HFFc6 (cell line): ENCODE measurements at places on chromosomes 13 and 19.

DNA sequence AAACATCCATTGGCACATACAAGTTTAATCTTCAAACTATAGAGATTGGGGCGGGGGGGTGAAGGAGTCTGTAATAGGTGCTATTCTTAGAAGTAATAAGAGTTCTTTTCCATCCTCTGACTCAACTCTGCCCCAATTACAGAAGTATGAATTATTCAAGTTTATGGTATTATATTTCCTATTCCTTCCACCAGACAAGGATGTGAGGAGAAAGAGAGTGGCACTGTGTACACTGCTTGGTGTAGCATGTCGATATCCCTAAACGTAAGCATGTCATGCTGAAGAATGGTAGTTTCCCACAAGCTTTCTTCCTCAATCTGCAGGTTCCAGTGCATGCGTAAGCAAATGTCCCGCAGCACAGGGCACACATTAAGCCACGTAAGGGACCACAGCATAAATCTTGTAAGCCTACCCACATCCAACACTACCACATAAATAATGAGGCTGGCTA is 14.1 kb downstream of the BRD4 start:
- no peak for DNase-seq

- DNase-seq: peak; percentile 80
These were observed 9.1 kb downstream of the ZNF653 start for GRCh38 chr19:11496391-11497163.

- DNase-seq: no peak
These were observed 36.9 kb downstream of the PABPC3 start for GRCh38 chr13:25132751-25133390.

GRCh38 chr13:91236182-91236581 is 111.3 kb upstream of the MIR17HG start:
- no peak for DNase-seq

- DNase-seq: no peak
These were observed 70.1 kb downstream of the STK24 start for GRCh38 chr13:98506728-98507230.

DNA sequence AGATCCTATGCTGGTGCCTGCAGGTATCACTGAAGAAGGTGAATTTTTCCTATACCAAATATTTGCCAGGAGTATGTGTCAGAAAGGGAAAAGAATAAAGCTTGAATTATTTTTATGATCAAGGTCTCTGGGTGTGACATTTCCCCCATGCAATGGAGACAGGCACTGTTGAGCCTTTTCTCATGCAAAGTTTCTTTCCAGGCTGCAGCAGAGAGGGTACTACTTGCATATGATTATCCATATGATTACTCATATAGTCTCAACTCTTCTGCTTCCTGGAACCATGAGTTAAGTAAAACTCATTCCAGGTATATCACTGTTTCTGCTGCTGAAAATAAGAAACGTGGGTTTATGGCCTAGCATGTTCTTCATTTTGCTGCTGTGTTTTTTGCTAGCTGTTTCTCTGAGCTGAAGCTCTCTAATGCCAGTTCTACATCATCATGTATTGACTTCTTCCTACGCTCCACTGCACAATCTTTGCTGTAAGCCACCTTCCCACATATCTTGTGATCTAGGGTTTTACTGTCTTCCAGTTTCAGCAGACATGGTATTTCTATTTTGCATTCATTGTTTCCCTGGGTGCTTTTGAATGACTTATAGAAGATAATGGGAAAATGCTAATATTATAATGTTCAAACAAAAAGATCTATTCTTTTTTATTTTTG is 278.7 kb upstream of the GPC6 start:
- no peak for DNase-seq

DNA sequence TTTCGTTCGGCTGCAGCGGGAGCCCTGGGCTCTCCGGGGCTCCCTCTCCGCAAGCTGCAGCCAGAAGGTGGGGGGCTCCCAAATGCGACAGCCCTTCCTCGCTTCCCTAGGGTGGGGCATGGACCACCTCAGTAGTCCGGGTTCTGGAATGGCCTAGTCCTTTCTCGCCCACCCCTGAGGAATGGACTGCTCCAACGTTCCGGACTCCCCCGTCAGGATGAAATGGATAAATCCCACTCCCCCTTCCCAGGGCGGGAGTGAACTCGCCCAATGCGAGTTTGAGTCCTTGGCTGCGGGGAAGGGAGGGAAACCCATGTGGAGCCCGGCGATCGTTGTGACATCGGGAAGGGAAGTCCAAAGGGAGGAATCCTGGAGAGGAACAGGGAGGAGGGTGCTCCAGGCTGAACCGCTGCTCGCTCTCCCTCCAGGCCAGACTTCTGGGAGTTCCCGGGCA is 5.5 kb downstream of the HRC start:
- peak; percentile 66 for DNase-seq

GRCh38 chr19:6807291-6807690 is 34.8 kb downstream of the VAV1 start:
- no peak for DNase-seq

GRCh38 chr13:23946900-23947299 is 49.6 kb upstream of the C1QTNF9B start:
- DNase-seq: no peak

GRCh38 chr13:112715210-112715609 is 25.4 kb downstream of the ATP11A start:
- DNase-seq: no peak

GRCh38 chr19:11405846-11406643 is 13.1 kb downstream of the RGL3 start:
- no peak for DNase-seq

DNA sequence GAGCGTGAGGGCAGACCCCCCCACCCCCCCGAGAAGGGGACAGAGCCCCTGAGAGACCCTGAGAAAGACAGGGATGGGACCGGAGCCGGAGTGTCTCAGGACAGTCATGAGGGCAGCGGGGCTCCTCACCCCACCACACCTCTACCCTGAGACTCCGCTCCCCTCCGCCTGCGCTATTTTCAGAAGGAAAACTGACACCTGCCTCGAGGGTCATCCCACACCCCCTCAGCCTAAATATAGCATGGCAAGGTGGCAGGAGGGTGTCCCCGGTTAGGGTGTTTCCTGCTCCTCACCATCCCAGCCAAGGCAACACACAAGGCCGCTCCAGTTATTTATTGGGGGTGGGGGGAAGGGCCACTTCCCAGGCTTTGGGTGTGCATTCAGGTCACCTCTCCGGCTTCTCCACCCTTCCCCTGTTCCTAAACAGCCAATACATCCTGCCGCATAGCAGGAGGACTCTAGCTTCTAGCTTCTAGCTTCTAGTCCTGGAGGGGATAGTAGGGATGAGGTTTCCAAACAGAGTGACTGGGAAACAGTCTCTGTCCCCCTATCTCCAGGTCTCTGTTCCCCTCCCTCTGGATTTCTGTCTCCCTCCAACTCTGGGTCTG is 1.4 kb upstream of the NTF4 start:
- no peak for DNase-seq

GRCh38 chr13:42533336-42533591 is 40.7 kb upstream of the TNFSF11 start:
- no peak for DNase-seq

DNA sequence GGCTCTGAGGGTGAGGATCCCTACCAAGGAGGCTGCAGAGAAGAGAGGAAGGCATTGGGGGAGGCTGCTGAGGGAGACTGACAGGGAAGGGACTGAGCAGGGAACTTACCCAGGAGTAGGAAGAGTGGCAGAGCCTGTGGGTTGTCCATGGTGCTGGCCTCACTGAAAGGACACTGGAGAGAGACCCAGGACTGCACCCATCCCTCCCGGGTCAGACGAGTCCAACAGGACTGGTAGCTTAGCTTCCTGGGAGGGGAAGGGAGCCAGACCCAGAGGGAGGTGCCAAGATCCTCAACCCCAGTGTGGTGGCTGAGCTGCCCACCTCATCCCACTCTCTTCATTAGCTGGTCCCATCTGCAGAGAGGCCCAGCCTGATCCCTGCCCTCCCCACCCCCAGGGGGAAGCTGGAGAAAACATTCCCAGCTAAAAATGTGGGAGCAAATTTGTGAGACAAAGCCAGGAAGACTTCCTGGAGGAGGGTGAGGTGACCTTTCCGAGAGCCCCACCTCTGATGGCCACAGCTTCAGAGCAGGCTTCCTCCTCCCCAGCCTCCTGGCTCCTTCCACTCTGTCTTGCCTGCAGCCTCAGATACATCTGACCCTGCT is at the start of gene VSIG10L:
Gene VSIG10L (minus strand): TSS at position 164 of the 605 bp plus-strand sequence. CDS start 15 bp downstream, at position 149.
- DNase-seq: no peak

DNA sequence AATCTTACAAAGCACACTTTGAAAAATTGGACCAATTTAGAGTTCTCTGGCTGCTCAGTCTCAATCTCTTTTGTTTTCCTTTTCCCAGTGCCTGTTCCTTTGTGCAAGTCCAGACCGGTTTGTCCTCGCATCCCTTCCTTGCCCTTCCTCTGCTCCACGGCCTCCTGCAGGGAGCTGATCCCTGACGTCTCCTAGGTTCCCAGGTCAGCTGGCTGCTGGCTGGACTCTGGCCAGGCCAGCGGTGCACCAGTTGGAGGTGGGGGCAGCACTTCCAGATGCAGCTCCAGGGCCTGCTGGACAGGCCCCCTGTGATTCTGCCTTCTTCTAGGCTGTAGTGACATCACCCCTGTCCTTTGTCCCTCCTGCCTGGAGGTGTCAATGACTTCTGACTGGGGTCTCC is 44.0 kb upstream of the KPNA3 start:
- DNase-seq: no peak

DNA sequence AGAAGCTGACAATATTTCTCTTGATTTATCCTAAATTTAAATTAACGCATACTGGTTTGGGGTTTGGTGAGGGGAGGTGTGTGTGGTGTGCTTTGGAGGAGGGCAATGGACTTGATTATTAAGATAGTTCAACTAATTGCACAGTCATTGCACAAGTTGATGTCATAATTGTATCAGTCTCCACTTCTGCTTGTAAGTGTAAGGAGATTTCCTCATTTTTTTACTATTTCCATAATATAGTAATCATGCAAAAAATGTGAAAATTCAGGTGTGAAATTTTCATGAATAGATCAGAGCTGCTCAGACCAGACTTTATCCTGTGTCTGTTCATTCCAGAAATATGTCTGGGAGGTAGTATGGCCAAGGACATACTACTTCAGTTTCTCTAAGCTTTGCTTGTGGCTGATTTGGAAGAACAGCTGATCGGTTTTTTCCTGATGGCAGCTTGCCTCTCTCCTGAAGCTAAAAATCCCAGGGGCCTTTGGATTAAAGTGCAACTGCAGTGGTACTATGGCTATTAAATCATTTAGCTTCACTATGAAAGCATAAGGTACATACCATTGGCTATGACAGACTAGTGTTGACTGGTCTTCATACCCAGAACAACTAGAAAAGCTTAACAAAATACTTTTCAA is 201.8 kb upstream of the MIR17HG start:
- DNase-seq: no peak
